ENCODE measurements at places on chromosomes 16 and 17.

- no peak for DNase-seq
Observed at GRCh38 chr17:39598047-39598481, 9.7 kb downstream of the NEUROD2 start.

DNA sequence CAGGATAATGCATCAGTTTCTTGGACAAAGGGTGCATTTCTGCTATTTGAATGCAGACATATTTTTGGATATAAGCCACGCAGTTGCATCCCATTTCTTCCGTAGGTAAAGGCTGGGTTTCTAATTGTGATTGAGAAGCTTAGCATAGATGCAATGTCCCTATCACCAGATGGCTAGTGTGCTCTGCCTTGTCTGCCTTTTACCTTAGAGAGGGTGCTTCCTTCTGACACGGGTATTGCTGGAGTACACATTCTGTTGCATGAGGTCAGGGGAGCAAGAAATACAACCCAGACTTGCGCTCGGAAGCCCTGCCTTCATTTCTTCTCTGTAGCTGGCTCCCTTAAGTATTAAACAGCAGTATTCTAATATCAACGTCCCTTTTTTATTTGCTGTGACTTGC lies 337.4 kb downstream of the WWOX start:
- no peak for DNase-seq

GRCh38 chr17:38332735-38333134 lies 11.0 kb downstream of the GPR179 start:
- no peak for DNase-seq

DNA sequence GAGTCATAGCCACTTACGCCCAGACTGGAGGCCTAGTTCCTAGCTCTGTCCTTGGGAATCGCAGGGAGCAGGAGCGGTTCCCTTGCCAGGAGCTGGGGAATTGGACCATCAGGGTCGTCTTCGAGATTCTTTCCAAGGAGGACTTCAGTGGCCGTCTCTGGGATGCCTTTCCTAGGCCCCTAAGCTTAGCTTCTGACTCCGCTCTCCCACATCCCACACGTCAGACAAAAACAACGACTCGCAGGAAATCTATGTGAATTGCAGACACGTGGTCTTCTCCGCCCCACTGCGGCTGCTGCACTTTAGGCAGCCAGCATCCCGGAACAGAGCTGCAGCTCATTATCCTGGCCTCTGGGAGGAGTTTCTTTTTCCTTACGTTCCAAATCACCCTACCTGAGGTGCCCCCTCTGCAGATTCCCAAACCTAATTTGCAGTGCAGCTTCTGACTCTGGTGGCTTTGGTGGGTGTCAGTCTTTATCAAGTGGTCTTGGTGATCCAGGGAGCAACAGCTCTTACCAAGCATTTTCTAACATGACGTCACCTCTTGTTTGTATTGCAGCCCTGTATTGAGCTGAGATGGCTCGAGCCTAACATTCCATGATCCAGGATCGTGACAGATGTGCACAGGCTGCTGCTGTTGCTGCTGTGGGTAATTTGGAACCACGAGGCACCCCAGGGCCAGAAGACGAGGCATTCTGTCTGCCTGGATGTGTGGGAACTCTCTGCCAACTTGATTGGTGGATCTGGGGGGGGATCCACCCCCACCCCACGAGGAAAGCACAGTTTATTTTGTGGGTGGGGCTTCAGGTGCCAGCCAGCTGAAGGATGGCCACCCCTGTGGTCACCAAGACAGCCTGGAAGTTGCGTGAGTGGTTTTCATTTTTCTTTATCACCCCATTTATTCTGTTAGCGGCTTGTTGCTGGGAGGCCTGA lies 1.1 kb downstream of the KATNB1 start:
- no peak for DNase-seq

DNA sequence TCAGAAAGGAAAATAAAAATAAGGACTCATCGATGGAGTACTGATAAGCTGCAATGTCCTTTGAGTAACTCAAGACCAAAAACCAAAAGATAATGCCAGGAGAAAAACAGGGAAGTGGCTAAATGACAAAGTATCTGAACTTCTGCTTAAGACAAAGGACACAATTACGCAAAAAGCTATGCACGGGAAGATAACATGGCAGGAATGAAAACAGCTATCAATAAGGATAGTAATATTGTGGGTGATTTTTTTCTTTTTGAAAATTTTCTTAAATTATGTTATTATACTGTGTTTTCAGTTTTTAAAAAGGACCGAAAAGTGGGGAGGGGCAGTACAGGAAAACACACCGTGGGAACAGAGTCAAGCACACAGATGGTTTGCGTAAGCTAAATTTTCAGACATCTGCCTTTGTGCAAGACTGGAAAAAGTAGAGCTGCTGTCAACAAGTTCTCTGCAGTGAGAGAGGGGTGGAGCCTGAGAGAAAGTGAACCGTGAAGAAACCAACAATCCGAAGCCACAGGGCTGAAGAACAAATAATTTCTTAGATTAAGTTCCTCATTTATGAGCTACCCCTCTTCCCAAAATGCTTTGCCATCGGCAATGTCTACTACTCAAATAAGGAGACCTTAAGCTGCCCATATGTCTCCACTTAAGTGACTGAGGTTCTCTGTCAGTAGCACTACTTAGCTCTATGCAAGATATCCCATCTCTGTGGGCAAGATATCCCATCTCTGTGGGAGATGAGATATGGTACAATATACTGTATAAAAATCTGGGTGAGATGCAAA lies 99.9 kb upstream of the CORO6 start:
- no peak for DNase-seq

DNA sequence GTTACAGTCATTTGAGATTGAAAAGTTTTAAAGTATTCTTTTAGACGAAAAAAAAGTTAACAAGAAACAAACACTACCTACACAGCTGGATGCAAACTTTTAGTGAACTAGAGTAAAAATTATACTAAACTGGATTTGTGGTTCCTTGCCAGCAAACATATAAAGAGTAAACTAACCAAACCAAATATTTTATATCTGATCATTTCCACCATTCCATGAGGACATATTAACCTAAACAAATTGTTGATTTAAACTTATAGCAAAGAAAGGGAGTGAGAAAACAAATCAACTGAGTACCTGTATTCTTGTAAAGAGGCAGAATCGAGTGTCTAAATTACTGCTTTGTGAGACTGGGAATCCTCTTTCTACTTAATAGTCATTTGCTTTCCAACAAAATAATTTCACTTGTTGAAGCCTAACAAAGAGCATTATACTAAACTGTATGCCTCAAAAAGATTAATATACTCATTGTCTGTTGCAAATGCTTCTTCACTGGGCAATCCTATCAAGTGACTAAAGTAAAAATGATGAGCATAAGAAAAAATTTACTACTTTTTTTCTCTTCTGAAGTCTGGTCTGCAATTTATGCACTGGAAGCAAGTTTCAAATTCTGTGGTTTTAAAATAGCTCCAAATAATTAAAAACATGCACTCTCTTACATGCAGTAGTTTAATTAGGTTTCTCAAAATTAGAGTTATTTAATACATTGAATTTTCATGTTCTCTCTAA lies 37.5 kb downstream of the AKAP10 start:
- no peak for DNase-seq

DNA sequence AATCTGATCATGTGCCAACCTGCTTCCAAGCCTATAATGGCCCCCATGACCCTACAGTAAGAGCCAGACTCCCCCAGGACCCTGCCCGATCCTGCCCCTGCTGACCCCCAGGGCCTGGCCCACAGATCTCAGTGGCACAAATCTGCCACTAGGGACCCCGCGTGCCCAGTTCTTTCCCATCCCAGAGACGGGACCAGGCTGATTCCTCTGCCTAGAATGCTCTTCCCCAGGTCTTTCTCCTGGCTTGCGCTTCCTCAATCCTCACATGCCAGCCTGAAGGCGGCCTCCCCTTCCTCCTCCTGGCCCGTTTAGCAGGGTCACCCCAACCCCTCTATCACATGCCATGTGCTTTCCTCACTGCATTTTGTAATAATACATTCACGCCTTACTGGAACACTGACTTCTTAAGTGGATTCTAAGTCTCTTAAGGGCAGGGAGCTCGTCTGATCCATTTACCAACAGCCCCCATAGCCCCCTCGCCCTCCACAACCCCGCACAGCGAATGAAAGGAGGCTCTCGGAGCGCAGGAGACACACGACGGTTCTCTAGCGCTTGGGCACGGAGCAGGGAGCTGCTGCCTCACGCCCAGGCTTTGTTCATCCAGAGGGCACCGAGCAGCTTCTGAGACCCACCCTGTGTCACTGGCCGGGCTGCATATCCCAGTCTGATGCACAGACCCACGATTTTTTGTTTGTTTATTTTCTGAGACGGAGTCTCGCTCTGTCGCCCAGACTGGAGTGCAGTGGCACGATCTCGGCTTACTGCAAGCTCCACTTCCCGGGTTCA lies 1.2 kb downstream of the TRIM65 start:
- DNase-seq = no peak

- no peak for DNase-seq
Observed at GRCh38 chr16:30473231-30474073, 910 bp downstream of the ITGAL start.

DNA sequence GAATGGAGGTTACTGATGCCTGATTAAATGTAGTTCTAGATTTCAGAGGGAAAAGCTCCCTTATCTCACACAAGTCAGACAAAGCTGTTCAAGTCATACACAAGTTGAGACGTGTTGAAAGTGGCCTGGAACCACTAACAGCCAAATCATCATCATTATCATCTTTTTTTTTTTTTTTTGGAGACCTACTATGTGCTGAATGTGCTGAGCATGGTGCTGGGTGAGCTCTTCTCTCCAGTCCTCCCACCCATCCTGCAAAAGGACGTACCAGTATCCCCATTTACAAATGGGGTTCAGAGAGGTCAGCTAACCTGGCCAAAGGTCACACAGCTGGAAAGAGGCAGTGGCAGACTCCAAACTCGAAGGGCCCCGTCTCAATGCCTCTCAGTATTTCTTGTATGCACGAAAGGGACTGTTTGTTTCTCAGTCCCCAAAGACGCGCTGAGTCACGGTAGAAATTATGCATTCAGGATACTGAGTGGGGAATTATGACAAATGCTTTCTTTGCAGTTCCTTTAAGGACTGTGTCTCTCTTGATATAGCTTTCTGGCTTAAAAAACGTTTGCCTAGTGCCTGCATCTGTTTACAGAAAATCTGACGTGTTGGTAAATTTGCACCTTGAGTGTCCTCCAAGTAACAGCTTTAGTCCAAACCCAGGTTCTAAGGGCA lies 235.5 kb downstream of the XYLT1 start:
- DNase-seq = no peak

DNA sequence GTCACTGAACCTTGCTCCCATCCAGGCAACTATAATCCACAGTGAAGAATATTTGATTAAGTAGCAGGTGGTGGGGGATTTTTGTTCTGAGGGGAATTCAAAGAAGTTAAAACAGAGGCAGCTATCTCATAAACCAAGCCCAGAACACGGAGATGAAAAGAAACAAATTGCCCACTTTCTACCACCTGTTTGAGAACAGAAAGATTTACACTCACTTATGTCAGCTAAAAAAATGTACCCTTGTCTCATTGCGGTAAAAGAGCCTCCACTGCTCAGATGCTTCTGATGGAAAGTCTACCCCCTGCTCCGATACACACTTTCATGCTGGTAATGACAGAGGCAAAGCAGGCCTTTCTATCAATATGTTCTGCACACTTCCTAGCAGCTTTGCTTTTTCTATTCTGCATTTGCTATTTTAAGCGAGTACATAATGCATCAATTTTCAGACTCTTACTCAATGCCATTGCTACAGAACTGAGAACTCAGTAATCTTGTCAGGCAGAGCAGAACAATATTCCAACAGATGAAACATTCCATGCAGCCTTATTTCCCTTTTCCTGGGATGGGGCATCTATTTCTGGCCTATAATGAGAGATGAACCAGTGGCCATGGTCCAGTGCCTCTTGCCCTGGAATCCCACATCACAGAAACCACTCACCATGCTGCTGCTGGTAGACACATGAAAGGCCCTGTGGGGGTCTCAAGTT lies 29.0 kb downstream of the CDK5R1 start:
- DNase-seq = no peak

DNA sequence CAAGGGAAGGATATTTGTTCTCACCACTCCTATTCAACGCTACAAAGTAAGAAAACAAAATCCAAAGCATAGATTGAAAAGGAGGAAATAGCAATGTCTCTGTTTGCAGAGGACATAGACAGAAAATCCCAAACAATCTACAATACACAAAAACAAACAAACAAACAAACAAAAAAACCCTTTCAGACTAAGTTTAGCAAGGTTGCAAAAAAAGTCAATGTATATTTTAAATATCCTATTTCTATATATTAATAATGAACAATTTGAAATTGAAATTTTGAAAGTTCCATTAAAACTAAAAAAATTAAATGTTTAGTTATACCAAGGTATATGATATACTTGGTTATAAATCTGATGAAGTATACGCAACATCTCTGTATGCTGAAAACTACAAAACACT lies 37.2 kb downstream of the MYH10 start:
- no peak for DNase-seq

GRCh38 chr16:55000595-55000994 lies 69.9 kb downstream of the IRX5 start:
- DNase-seq = no peak

GRCh38 chr17:17757956-17758845 lies 76.9 kb downstream of the RAI1 start:
- no peak for DNase-seq

DNA sequence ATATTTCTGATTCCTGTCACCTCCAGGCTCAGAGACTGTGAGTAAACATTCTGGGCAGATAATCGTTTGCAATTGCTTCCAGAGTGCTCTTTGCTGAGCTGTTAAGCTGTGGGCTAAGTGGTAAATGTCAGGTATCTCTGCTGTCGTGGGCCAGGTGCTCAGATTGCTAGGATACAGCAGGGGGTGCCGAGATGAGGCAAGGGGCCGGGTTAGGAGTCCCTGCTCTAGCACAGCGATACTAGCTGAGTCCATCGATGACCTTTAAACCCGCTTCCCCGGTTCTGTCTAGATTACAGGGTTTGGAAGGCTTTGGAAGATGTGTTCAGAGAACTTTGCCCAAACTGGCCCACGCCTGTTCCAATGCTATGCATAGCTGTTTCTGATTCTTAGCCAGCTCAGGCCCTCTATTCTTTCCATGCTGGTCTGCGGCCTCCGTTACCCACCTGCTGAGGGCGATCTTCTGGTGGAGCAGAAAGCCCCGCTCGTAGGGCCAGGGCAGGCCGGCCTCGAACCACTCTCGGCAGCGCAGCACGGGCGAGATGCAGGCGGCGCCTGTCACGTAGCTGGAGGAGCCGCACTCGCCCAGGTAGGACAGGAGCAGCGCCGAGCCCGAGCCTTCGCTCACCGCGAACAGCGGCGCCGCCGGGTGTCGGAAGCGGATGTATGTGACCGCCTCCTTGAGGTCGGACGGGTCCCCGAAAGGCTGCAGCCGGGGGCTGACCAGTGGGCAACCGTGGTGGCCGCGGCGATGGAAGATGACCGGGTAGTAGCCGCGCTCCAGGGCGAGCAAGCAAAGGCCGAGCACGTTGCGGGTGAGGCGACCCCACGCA lies 979 bp downstream of the ABHD15 start:
- DNase-seq = no peak

- no peak for DNase-seq
Observed at GRCh38 chr16:5018793-5019192, 14.9 kb downstream of the NAGPA start.

GRCh38 chr17:51319186-51319585 lies 58.8 kb downstream of the UTP18 start:
- DNase-seq = no peak
